ENCODE measurements at places on chromosomes 5 and 9.

- no peak for DNase-seq
These were observed 615.0 kb upstream of the CHD1 start for GRCh38 chr5:99543841-99544240.

- no peak for DNase-seq
These were observed 389.4 kb upstream of the SLC24A2 start for GRCh38 chr9:20178197-20178596.

- no peak for DNase-seq
These were observed 73.9 kb downstream of the ADAMTS2 start for GRCh38 chr5:179271428-179271734.

- no peak for DNase-seq
These were observed 71.4 kb upstream of the SPTLC1 start for GRCh38 chr9:92186631-92187030.

GRCh38 chr5:147949711-147950573, 43.6 kb upstream of the C5orf46 start:
- DNase-seq = no peak

DNA sequence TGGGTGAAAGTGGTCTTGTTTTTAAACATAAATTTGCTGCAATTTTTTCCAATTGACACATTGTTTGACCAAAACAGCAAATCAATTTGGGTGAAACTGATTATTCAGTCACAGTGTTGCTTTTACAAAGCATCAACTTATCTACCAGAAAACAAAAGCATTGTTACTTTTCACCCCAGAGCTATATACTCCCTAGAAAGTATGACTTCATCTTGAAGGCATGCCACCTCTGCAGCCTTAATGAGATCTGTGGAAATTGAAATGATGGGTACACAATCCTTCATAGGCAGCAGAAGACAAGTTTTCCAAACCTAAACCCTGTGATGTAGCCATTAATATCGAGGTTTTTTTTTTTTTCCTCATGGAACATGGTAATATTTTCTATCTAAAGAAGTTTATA, 615.9 kb downstream of the CHSY3 start:
- DNase-seq = no peak

- DNase-seq = no peak
These were observed 91.3 kb upstream of the APC start for GRCh38 chr5:112646139-112646936.

All from stimulated activated CD4-positive, alpha-beta T cell treated with anti-CD3 and anti-CD28 coated beads, Interleukin-2, amount 100 ng/mL, for 24 hours (primary cell).